OCI-M1 (cell line): ENCODE measurements at places on chromosomes 2 and 18.
A peak's percentile ranks its signal among the peaks of the same experiment; 100 is the strongest.

DNA sequence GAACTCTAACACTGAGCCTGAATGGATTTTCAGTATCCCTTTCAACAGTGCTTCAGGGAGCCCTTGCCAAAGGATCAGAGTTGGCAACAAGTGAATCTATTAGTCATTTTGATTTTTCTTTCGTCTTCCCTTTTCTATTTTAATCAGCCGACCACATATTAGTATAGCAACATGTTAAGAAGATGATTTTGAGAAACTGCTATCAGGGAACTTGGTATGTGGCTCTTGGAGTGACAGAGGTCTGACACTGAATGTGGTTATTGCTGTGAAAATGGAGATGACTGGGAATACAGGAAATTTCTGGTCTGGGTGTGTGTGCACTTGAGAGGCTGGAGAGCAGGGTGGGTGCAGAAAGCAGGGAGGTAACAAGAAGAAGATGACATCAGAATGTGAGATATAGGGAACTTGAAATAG lies 28.7 kb upstream of the IL1RL1 start:
- peak; percentile 11 for DNase-seq

DNA sequence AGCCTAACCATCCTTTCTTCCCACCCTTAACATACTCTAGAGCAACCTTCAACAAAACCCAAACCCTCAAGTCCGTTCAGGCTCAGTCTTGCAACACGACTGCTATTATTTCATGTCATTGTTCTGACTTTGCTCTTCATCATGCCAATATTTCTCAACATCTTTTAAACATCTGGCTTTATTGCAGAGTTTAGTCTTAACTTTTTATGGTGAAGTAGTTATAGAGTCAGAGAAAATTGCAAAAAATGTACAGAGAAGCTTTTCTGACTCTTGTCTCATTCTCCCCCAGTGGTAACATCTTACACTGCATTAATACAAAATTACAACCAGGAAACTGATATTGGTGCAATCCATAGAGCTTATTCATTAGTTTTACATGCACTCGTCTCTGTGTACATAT lies 3.9 kb downstream of the MARCO start:
- DNase-seq, result no peak

GRCh38 chr2:182166841-182167240 lies 181.2 kb downstream of the PPP1R1C start:
- no peak for DNase-seq

GRCh38 chr2:128633501-128633900 lies 314.8 kb upstream of the HS6ST1 start:
- no peak for DNase-seq

DNA sequence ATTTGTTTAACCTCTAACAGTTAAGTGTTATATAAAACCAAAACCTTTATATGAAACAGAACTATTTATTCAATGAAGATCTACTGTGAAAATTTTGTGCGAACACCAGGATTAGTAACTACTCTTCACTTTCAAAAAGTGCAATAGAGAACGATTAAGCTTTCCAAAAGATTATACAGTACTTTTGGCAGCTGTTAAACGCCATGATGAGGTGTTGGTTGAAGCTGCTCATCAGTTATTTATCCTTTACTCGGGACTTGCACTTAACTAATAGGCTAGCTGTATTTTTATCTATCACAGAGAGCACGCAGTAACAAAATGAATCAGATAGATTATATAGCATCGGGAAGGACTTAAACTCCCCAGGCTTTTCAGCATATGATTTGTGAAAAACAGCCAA lies 113.6 kb downstream of the GCA start:
- no peak for DNase-seq

DNA sequence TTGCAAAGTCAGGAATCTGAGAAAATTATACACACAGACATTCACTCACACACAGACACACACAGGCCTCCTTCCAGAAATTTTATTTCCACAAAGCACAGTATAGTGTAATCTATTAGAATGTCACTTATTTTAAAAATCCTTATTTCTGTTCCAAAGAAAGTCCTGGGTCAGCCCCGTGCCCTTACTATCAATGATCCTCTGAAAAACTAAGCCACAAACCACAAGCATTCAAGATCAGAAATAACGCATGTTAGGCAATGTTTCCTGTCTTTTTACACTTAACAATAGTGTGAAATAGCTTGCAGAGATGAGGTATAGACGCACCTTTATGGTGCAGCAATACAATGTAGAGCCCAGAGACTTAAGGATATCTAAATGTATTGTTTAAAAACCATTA lies 25.8 kb downstream of the TBC1D8 start:
- peak; percentile 28 for DNase-seq

DNA sequence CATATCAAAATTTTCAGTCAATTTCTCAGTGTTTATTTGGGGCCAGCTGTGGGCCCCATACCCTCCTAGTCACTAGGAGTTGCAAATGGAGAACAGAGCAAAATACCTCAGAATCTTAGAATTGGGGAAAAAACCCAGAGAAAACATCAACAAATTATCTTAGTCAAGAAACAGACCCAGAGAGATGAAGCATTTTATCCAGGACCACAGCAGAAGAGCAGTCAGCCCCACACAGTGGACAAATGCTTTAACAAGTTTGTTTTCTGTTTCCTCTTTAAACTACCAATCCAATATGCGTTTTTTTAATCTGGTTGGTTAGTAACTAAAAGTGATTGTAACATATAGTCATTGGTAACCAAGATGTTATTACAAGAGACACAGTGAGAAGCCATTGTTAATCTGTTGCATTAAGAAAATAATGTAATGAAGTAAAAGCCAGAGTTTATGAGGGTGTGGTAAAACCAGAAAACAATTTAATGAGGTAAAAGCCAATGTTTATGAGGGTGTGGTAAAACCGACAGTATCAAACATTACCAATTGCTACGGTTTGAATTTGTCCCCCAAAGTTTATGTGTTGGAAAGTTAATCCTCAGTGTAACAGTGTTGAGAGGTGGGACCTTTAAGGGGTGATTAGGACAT lies 60.7 kb upstream of the COX7A2L start:
- no peak for DNase-seq

- peak; percentile 20 for DNase-seq
Measured at GRCh38 chr2:121058852-121059558, 226.0 kb downstream of the TFCP2L1 start.

DNA sequence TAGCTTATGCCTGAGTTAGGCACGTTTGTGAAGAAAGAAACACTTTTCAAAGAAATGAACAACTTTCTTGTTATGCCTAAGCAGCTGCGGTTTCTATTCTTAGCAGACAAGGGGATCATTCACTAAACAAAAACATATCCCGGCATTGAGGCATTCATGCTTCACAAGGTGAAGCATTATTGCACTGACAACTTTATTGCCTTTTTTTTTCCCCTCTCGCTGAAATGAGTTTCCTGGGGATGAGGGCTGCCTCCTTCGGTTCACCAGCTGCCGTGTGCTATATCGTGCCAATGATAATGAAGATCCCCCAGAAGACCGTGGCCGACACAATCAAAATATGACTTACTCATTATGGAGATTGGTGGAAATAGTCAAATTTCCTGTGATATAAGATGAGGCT lies 288.2 kb upstream of the ST6GAL2 start:
- DNase-seq, result no peak

DNA sequence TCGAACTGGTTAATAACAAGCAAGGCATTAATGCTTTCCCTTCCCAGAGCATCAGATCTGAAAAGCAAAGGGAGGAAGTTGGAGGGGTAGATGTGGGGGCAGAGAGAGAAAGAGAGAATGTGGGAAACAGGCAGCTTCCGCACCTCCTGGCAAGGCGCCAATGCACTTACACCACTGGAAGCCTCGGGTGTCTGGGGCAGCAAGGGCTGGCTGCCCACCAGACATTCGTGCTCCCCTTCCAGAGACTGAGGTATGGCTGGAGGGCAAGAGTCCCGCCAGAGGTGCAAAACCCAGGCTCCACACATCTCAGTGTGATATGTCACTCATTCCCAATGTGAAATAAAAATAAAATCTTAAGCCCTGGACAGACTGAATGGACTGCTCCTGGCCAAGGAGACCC lies 46.4 kb downstream of the TEX51 start:
- DNase-seq, result no peak

- no peak for DNase-seq
Measured at GRCh38 chr2:128037649-128038048, 9.8 kb upstream of the SAP130 start.

GRCh38 chr2:165700531-165700930 lies 93.5 kb downstream of the GALNT3 start:
- no peak for DNase-seq

DNA sequence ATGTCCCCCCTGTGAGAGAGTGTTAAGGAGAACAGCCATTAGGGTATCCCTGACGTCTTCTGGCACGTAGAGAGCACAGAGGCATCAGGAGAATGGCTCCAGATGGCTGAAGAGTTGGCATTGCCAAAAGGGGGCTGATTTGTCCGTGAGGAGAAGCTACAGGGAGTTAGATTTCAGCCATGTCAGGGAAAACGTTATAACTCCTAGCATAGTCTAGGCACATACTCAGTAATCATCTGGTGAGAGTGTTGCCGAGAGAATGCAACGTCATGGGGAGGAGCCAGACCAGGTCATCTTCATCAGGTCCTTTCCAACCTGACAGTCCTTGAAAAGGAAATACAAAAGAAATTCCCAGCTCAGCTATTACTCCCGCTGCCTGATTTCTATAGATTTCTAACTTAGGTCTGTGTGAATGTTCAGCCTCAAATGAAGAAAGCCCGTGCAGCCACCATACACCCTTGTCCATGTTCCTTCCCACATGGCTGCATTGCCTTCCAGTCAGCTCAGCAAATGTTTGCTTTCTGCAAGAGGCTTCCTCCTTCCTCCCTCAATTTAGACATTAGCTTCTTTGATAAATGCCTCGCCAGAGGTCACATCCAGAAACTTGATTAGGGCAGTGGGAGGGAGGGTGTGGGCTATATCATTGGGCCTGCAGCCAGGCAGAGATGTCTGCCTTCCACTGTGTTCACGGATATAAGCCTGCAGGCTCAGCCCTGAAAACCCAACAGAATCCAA lies 93.0 kb downstream of the STPG4 start:
- peak; percentile 32 for DNase-seq
